ENCODE measurements at places on chromosomes 6 and 20.

- DNase-seq: no peak
Observed at GRCh38 chr20:62832951-62833391, 16.1 kb downstream of the COL9A3 start.

GRCh38 chr6:41498968-41499599 is 47.1 kb upstream of the FOXP4 start:
- no peak for DNase-seq

GRCh38 chr6:139776041-139776440 is 401.6 kb upstream of the CITED2 start:
- no peak for DNase-seq

GRCh38 chr6:23754197-23754596 is 371.8 kb upstream of the NRSN1 start:
- DNase-seq: peak; percentile 70

DNA sequence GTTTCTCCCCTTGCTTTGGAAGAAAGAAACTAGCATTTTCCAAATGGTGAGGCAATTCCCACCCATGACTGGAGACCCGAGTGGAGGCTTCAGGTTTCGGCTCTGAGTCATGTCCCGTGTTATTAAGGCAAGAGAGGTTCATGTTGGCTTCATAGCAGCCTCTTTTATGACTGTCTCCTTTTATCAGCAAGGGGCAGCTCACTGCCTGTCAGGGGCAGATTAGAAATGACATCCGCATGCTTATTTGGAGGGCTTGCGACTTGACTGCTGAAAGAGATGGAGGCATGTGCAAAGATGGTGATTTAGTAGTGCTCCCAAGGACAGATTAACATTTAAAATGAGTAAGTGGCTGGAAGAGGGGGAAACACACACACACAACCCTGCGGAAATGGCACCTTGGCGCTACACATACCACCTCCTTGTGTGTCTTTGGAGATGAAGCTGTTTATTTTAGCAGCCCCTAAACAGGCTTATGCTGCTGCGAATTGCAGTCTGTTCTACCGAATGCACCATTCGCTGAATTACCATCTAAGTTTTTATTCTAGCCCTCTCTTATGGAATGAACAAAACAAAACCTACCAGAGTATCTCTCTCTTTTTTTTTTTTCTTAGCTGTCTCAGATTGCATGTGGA is 52.1 kb upstream of the VSTM2L start:
- peak; percentile 7 for DNase-seq

GRCh38 chr6:119170447-119171087 is 92.1 kb upstream of the FAM184A start:
- DNase-seq: no peak

- DNase-seq: no peak
Observed at GRCh38 chr20:63163596-63164483, 52.1 kb downstream of the YTHDF1 start.

DNA sequence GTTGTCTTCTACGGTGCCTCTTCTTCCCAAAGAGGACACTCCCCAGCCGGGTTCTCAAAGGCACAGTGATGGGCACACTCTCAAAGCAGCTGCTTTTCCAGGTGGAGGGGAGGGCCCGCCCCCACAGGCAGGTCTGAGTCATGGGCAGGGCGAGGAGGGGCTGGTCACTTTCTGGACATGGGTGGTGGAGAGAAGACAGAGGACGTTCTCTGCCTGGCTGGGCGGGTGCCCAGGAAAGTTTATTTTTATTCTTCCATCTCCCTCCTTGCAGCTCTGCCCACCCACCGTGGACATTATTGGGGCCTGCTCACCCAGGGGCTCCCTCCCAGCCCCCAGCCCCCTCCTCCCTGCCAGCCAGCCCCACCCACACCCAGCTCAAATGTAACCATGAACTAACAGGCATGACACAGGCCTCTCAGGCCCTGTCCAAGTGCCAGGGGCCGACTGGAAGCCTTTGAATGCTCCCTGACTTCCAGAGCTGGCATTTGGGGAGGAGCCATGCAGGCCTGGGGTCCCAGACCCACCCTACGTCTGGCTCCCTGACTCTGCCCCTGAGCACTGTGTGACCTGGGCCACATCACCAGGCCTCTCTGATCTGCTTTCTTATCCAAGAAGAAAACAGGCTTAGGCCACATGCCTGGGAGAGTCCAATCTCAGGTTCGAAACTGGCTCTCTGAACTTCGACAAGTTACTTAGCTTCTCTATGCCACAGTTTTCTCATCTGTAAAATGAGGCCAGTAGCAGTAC is 8.0 kb downstream of the TGM2 start:
- DNase-seq: peak; percentile 56

DNA sequence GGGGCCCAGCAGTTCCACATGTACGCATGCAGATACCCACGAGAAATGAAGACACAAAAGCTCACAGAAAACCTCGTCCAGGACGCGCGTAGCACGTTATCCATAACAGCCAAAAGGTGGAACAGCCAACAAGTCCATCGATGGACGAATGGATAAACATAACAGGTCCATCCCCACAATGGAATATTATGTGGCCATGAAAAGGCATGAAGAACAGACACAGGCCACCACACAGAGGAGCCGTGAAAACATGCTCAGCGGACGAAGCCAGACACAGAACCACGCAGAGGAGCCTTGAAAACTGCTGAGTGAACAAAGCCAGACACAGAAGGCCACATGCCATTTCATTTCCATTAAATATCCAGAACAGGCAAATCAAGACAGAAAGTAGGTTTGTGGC is 38.0 kb downstream of the SLC2A4RG start:
- no peak for DNase-seq

- peak; percentile 32 for DNase-seq
Observed at GRCh38 chr6:139597087-139597763, 222.8 kb upstream of the CITED2 start.

DNA sequence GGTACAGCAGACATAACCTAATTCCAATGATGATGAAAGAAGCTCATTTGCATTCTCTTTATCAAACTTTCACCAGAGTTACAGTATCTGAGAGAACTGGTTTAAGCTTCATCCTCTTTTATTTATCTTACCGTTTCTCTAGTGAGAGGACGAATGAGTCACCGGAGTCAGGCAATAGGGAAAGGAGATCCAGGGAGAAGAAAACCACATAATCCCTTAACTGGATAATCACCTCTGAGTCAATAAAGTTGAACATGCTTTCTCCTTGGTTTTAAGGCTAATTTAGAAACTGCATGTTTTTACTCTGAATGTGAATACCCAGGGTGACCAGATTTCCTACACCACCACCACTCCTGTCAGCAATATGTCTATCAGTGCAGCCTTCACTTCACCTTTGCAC is 313.7 kb upstream of the TBX18 start:
- DNase-seq: peak; percentile 71

- DNase-seq: peak; percentile 61
Observed at GRCh38 chr20:11261533-11262000, 587.8 kb upstream of the JAG1 start.

DNA sequence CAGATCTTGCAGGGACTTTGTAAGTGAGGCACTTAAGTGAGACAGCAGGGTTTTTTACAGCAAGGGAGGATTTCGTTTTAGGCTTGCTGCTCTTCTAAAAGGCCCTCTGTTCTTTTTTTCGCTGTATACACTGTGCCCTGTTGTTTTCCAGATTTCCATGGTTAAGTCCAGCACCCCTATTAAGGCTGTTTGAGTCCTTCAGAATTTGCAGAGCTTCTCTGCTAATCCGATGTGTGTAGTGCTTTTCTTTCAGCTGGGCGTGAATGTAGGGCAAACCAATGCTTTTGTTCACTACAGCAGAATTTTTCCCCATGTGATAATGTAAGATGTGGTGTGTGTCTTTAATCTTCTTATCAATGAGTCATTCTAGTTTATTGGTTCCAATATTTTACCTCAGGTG is 200.5 kb upstream of the RREB1 start:
- DNase-seq: no peak

GRCh38 chr6:23175391-23175790 is 606.0 kb downstream of the HDGFL1 start:
- DNase-seq: peak; percentile 70

- no peak for DNase-seq
Observed at GRCh38 chr6:129276461-129276860, 393.5 kb downstream of the LAMA2 start.

GRCh38 chr6:3899970-3900439 is 50.8 kb downstream of the FAM50B start:
- DNase-seq: no peak

GRCh38 chr6:26103770-26104456 is 16.7 kb downstream of the HFE start:
- DNase-seq: peak; percentile 94

GRCh38 chr20:36298061-36298460 is 8.1 kb upstream of the DLGAP4 start:
- DNase-seq: no peak

GRCh38 chr6:39693206-39693605 is 32.0 kb downstream of the KIF6 start:
- DNase-seq: no peak

- DNase-seq: no peak
Observed at GRCh38 chr6:147075381-147075780, 128.8 kb upstream of the STXBP5 start.

GRCh38 chr6:90135667-90136066 is 161.0 kb downstream of the BACH2 start:
- DNase-seq: peak; percentile 18

GRCh38 chr6:157269261-157269794 is 54.0 kb downstream of the TMEM242 start:
- DNase-seq: peak; percentile 41

DNA sequence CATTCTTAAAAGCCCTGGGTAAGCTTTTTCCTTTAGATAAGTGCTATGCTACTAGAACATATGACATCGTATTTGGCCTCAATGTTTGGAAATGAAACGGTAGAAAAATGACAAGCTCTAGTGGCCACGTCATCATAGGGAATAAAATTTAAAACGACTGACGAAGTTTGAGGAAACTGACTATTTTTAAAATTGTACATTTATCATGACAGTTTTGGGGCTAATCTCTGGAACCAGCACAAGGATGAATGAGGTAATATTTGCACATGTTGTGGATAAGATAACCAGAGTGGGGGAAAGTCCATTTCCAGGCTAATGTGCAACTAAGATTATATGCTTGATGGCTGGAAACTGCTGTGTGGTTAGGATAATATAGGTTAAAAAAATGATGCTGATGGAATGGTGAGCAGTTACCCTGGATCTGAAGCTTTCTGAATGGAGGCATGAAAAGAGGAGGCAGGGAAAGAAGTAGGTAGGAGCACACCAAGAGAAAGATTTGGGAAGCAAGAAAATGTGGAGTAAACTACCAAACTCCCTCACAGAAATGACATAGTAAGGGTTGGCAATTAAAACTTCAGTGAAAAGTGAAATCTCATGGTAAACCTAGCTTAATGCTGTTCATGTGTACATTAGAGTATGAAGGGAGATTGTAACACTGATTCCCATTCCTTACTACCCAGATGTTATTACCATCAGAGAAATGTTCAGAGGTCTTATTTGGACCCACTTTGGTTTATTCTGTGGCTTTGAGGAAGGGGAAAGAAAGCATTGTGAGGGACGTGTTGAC is 42.7 kb upstream of the CEP162 start:
- no peak for DNase-seq

- DNase-seq: no peak
Observed at GRCh38 chr20:9087531-9088217, 18.8 kb downstream of the PLCB4 start.

- DNase-seq: peak; percentile 48
Observed at GRCh38 chr6:37582306-37582705, 82.6 kb upstream of the CCDC167 start.

DNA sequence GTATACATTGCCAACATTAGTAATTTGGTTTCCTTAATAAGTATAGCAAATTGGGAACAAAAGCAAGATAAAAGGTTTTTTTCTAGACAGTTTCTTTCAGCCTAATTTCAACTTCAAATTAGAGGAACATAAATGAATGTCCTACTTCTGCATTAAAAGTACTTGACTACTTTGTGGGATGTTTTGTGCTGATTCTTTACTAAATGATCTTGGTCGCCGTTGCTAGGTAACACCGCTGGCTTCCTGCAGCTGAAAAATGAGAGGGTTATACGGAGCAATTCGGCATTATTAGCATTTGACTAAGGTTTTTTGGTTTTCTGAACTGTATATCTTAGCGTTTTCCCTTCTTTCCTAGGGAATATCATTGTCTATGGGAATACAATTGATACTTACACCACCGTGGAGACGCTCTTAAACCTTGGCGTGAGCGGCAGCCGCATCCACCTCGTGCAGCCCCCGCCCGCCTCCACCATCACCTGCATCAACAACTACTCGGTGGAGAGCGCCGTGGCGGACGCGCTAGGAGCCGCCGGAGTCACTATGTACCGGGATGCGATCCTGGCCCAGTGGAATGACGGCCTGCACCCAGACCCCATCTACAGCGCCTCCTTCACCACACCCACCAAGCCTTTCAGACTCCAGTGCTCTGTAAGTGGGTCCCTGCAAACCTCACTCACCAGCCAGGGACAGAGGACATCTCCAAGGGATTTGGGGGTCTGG is 90.9 kb upstream of the INSM1 start:
- no peak for DNase-seq

- DNase-seq: no peak
Observed at GRCh38 chr20:37421060-37421905, 75.3 kb downstream of the SRC start.

- DNase-seq: peak; percentile 37
Observed at GRCh38 chr6:27604986-27605385, 132.1 kb upstream of the ZNF184 start.
